Renal cortical epithelial cell (primary cell): ENCODE measurements at places on chromosomes 4 and X.

GRCh38 chr4:183971929-183972490 lies 66.9 kb downstream of the STOX2 start:
- DNase-seq, result no peak

DNA sequence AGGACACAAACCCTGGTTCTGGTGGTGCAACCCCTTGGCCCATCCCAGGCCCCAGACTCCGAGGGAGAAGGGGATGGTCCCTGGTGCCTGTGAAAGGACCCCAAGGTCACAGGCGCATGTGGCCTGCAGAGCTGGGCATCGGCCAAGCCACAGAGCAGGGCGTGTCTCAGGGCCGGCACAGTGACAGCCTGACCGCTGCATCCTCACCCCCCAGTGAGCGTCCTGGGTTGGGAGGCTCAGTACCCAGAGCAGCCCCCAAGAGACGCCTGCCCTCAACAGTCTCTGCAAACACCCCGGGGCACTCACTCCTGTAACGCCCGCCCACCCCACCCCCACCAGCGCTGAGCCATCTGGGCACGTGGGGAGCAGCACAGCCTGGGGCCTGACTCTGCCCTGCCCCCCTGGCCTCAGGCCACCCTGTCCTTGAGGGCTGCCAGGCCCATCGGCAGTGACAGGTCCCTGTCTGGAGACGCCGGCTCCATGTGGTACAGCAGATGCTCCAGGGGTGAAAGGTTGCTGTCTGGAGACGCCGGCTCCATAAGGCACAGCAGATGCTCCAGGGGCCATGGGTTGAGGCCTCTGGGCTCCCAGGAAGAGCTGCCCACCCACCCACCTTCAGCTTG lies 24.5 kb upstream of the CPLX1 start:
- no peak for DNase-seq

DNA sequence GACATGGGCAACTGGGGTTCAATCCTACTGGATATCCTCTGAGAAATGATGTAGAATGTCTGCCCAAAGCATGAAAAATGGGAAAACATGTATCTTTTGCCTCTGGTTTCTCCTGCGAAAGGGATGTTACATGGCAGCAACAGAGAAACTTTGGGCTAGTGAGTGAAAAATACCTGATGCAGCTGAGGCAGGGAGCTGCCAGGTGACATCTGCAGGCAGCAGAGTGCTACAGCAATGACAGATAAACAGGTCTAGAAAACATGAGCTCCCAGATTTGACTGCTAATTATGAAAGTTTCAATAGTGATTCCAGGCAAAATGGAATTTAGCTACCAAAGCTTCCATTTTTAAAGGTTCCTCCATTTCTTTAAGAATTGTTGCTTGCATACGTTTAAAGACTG lies 4.8 kb upstream of the CXCL1 start:
- peak; percentile 65 for DNase-seq

DNA sequence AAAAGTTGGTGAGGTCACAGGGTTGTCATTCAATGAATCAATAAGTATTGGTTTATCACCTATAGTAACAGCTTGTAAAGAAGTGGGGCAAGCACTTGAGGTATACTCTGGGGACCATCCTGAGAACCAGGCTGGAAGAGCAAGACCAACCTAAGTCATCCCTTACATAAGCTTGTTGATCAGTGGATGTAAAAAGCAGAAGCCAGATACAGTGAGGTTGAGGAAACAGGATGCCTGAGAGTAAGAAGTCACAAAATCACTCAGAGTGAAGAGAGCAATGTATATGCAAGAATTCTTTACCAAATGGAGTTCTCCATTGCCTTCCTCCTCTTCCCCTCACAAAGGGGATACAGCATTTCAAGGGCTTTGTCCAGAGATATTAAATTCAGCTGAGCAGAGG lies 76.3 kb upstream of the PACRGL start:
- DNase-seq, result no peak

- DNase-seq, result peak; percentile 32
Measured at GRCh38 chr4:88807499-88807898, 109.9 kb upstream of the NAP1L5 start.
